Inflammatory macrophage treated with lipopolysaccharide for 4 hours (primary cell): ENCODE measurements at places on chromosomes 6 and 20.

DNA sequence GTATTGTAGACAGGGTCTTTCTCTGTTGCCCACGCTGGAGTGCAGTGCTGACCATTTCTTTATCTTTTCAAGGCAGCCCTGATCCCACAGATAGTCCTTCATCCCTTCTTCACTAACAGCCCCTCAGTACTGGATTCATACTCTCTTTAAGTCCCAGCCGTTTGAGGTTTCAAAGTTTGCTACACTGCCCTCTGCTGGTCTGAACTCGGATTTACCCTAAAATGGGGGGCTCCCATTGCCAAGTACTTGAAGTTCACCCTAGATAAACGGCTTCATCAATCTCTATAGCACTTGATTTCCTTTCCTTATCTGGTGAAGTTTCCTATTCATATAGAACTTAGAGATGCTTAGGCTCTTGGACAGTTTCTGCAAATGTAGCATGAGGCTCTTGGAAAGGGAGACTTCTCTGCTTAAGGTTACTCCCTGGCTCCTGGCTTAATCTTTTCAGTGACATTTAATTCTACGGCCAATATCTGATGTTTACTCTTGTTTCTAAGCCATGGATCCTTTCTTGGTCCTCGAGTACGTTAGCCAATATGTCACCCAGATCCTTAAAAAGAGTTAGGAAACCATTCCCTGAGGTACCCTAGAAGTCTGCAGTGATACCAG lies 21.4 kb upstream of the PREP start:
- DNase-seq, result peak; percentile 44

GRCh38 chr6:118890997-118891790 lies 2.8 kb upstream of the ASF1A start:
- DNase-seq, result peak; percentile 76

- DNase-seq, result peak; percentile 62
These were observed 88.2 kb upstream of the ATXN1 start for GRCh38 chr6:16849280-16849987.

- DNase-seq, result no peak
These were observed 44.7 kb downstream of the GSTA2 start for GRCh38 chr6:52718550-52718949.

GRCh38 chr6:89843070-89843469 lies 13.4 kb downstream of the CASP8AP2 start:
- DNase-seq, result no peak

DNA sequence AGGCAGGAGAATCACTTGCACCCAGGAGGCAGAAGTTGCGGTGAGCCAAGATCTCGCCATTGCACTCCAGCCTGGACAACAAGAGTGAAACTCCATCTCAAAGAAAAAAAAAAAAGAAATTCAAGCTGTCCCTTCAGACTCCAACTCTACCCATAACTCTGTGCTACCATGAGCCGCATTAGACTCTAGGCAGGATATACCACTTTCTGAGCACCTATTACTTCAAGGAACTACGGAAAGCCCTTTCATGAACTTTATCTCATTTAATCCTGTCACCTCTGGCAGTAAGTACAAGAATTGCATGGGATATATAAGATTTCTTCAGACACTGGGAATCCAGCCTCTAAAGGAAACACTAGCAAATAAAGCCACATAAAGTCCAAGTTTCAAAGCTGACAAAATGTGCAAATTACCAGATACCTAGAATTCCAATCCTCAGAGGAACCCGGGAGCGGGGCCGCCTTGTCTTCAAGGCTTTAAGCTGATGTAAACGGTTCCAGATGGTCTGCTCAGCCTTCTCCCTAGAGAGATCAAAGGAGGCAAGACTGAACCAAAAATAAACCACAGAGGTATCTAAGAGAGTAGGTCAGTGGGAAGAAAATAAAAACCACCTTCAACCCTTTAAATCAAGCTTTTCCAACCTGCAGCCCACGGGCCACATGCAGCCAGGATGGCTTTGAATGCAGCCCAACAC lies 9.4 kb downstream of the CDK5RAP1 start:
- DNase-seq, result no peak

DNA sequence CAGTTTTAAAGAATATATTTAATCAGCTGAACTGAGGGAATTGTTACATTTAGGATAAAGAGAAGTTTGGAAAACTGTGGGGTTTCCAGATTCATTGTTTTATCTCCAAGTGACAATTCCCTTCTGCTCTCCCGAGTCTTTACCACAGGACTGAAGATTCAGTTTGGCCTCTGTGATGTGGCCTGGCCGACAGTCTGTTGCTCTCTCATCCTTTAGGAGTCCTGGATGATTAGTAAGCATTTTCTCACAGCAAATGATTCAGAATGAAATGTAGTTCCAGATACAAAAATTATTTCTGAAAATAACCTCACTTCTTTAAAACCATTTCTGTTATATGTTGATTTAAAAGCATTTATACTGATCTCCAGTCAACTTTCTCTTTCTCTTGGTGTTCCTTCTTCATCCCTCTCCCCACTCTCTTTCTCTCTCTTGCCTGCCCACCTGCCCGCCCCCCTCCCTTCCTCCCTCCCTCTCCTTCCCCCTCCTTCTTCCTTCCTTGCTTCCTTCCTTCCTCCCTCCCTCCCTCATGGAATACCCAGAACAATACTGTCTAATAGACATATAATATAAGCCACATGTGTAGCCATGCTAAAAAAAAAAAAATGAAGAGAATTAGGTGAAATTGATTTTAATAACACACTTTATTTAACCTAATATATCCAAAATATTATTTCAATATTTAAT lies 254.9 kb downstream of the PRL start:
- DNase-seq, result no peak
